Activated naive CD4-positive, alpha-beta T cell treated with anti-CD3 and anti-CD28 coated beads, Interleukin-2, amount 50 U/mL, for 72 hours (primary cell): ENCODE measurements at places on chromosomes 7 and 10.

GRCh38 chr10:79047875-79048638 lies 20.7 kb upstream of the ZMIZ1 start:
- DNase-seq: peak; percentile 56

- DNase-seq: no peak
These were observed 142.5 kb upstream of the TNS3 start for GRCh38 chr7:47724335-47724982.

- no peak for DNase-seq
These were observed 1.2 kb downstream of the CACUL1 start for GRCh38 chr10:118753331-118754228.

DNA sequence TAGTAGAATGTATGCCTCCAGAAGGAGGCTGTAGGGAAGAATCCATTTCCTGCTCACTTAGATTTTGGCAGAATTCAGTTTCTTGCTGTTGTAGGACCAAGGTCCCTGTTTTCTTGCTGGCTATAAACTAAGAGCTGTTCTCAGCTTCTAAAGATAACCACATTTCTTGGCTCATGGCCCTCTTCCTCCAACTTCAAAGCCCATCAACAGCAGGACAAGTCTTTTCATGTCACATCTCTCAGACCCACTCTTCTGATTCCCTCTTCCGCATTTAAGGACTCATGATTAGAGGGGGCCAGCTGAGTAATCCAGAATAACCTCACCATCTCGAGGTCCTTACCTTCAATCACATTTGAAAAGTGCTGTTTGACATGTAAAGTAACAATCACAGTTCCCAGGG lies 8.2 kb upstream of the LSM8 start:
- DNase-seq: no peak

DNA sequence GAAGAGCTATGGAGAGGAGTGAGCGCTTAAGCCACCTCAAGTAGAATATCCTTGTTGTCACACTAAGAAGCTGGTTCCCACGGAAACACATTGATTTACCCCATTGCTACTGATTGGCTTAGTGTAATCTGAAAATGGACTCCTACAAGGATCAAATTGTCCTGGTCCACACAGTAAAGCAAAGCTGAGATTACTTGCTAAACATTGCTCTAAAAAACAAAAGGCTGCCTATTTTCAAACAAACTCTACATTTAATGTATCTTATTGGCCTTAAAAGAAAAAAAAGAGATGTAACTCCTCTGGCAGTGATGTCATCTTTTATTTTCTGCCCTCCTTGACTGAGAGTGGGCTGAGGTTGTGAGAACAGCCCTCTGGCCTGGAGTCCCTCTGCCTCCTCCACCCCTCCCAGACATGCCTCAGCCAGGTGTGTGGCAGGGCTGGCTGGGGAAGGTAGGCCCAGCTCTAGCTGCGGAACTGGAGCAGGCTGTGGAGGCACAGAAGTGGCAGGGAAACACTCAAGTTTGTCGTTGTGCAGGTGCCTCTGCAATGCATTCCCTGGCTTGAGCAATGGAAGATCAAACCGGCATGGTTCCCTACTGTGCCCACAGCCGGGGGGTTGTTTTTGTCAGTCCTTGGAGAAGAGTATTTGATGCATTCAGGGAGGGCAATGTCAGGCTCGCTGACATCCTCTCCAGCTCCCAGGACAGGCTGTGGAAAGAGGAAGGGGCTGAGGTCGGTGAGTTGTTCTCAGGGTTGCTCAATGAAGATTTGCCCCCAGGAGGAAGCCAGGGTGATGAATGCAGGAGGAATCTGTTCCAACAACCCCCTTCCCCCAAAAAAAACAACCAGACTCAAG lies 9.1 kb downstream of the KLF6 start:
- DNase-seq: no peak

DNA sequence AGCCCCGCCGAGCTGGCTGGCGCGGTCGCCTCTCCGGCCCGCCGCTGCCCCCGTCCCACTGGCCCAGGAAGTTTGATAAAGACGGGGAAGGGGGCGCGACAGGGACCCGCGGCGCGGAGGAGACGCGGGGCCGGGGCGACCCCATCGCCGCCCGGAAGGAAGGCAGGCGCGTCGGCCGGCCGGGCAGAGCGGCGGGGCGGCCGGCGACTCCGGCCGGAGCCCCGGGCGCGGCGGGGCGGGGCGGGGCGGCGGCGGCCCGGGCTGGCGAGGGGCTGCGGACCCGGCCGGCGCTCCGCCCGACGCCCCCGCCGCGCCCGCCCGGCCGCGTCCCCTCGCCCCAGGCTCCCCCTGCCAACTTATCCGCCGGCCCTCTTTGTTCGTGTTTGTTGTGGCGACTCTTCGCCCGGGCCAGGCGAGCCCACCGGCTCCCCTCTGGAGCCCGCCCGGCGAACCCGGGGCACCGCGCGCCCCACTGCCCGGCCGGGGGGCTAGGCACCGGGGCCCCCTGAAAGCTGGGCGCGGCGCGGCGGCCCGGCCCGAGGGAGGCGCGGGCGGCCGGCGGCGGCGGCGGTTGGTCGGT lies 571 bp downstream of the KDM7A start:
- DNase-seq: no peak

- DNase-seq: no peak
These were observed 57.1 kb downstream of the BPGM start for GRCh38 chr7:134703782-134704181.

GRCh38 chr10:78450807-78451485 lies 417.3 kb downstream of the RPS24 start:
- DNase-seq: no peak

DNA sequence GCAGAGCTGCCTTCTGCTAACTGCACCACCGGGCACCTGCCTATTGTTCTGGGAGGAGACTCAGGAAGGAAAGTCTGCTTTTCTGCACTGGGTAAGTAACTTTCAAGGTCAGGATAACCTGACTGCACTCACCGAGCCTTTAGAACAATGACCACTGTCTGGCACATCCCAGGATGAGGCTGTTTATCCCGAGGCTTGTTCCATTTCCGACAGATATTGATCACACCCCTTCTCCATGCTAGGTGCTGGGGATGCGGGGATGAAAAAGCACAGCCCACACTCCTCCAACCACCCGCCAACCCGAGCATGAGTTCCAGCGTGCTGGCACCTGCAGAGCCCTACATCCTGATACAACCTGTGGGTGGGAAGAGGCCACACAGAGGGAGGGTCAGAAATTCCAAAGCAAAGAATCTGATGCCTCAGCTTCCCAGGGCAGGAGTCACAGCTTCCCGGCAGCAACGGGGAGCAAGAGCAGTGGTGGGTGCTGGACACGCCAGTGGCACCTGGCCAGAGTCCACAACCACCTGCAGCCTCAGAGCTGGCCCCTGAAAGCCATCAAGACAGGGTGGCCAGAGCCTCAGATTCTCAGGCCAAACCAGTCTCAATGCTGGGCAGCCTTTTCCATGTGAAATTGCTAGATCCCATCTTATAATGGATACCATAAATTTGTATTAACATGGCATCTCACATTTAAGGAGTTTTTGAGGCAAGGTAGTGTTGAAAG lies 34.9 kb upstream of the CNPY1 start:
- DNase-seq: no peak

DNA sequence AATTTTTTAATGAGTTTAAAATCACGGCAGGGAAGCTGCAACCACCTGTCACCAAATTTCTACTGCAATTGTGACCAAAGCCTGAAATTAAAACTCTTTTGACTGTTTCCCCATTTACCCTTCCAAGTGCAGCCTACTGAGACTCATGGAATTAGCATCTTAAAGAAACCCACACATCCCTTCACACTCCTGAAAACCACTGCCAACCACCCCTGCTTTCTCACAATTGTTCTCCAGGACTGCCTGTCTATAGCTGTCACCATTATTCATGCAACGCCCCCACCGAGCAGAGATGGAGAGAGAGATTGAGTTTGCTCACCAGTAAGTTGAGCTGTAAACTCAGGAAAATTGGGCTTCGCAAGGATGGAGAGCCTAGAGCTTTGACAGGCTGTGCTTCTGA lies 383.8 kb upstream of the SORCS1 start:
- no peak for DNase-seq

DNA sequence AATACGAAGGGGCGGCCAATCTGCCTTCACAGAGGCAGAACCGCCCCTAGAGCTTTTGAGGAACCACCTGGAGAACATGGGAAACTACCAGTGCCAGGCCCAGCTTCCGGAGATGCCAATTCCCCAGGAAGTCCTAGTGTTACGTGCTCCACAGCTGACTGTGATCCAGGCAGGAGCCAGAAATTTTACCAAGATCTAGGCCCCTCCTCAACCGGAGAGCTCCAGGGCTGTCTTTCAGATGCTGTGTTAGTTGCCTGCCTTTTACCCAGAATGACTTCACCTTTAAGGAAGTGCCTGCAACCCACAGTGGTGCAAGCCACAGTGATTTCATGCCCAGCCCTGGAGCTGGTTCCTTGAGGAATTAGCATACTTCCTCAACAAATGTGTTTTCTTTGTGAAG lies 62.9 kb downstream of the ELMO1 start:
- no peak for DNase-seq

DNA sequence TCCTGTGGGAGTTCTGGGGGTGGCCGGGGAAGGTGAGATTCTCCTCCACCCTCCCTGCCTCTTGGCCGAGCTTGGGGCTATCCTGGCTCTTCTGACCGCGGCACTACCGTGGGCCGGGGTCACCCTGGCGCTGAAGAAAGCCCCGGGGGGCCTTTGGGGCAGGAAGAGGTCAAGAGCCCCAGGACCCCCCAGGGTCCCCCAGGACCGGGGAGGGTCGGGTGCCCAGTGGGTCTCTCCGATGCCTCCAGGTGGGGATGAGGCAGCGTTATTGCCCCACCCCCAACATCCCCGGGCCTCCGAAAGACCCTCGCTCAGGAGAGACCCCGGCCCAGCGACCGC lies 439 bp upstream of the KNDC1 start:
- DNase-seq: no peak

DNA sequence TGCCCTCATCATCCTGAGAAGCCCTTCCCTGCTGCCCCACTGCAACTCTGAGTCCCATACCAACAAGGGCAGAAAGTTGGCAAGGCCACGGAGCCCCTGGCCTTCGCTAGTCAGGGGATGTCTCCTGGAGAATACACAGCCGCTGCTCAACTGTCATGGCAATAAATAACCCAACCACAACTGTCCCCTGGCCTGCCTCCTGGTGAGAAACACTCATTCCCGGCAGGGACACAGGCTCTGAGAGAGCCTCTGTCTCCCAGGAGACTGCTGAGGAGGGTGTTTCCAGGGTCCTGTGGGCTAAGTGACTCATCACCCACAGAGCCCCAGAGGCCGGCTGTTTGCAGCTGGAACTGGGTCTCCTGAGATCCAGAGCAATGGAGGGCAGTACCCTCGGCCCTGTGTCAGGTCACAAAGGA lies 354.1 kb downstream of the TNS3 start:
- DNase-seq: no peak

DNA sequence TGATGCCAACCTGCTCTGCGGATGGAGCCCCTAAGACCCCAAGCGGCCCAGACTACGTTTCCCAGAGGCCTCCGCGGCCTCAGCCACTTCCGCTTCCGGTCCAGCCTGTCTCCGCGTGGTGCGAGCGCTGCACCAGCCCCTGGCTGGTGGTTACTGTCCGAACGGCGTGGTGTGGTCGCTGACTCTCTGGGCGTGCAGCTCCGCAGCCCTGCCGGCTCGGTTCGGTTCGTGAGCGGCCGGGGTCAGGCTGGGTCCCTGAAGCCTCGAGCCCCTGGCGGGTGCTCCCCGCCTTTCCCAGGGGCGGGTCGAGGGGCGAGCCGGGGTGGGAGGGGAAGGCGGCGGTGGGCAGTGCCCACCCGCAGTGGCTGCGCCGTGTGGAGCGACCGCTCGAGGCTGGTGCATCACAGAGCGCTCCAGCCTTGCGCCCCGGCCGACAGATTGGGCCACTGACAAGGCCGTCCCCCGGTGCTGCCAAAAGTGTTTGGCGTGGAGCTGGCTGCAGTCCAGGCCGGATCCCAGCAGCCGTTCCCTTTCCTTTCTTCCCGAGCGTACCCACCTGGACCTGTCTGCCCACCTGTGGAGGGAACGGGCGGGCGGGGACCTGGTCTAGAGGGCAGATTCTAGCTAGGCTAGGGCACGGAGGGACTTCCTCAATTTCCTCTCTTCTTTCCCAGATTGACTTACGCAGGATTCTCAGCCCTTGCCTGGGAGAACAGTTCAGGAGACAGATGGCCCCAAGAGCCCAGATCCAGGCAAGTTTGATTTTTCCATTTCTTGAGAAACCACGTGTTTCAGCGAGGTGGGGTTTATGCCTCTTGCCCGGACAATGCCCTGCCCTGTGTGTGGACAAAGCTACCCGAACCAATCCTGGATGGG lies at the start of gene ZNF485:
Gene ZNF485, plus strand, starts transcription at position 116 of the 876 bp plus-strand sequence. Its CDS starts 613 bp downstream, at position 729.
- peak; percentile 79 for DNase-seq

DNA sequence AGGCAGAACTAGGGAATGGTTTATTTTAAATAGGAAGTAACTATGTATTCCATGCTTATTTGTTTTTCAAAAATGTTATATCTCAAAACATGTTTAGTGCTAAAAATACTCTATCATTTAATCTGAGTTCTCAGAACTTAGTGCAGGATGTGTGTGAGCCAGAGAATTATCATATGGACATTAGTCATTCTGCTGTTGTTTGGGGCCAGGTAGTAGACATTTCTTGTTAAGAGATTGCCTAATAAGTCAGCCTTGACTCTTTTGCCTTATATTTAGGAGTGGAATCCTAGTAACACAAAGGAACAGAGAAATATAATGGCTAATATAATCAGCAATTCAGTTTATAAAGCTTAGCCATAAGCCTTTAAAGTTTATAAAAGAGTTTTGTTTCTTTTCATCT lies 149.8 kb downstream of the CCSER2 start:
- DNase-seq: no peak

DNA sequence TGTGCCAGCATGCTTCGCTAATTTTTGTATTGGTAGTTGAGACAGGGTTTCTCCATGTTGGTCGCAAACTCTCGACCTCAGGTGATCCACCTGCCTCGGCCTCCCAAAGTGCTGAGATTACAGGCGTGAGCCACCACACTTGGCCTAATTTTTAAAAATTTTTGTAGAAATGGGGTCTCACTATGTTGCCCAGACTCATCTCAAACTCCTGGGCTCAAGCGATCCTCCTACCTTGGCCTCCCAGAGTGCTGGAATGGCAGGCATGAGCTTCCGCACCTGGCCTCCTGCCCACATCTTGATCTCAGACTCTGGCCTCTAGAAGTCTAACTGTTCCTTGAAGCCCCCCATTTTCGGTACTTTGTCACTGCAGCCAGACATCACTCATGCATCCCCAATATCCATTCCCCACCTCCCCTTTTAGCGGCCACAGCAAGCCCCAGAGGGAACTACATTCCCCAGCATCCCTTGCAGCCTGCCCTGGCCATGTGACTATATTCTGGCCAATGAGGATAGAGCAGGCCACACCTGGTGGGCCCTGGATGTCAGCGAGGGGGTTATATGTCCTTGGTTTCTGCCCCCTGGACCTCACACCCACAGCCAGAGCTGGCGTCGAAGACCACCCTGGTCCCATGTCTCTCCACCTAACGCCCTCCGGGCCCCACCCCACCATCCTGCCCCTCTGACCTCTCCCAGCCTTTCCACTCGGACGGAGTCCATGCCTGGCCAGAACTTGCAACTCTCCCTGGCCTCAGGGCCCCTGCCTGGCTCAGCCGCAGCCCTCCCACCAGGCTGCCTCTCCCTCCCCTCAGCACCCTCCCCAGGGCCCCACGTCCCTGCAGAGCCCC lies 33.8 kb downstream of the MICALL2 start:
- DNase-seq: no peak
